H54 (cell line): ENCODE measurements at places on chromosomes 4 and X.

- no peak for DNase-seq
Measured at GRCh38 chr4:25638806-25639205, 16.8 kb upstream of the SLC34A2 start.

- DNase-seq = no peak
Measured at GRCh38 chrX:111020283-111020682, 75.7 kb upstream of the PAK3 start.

DNA sequence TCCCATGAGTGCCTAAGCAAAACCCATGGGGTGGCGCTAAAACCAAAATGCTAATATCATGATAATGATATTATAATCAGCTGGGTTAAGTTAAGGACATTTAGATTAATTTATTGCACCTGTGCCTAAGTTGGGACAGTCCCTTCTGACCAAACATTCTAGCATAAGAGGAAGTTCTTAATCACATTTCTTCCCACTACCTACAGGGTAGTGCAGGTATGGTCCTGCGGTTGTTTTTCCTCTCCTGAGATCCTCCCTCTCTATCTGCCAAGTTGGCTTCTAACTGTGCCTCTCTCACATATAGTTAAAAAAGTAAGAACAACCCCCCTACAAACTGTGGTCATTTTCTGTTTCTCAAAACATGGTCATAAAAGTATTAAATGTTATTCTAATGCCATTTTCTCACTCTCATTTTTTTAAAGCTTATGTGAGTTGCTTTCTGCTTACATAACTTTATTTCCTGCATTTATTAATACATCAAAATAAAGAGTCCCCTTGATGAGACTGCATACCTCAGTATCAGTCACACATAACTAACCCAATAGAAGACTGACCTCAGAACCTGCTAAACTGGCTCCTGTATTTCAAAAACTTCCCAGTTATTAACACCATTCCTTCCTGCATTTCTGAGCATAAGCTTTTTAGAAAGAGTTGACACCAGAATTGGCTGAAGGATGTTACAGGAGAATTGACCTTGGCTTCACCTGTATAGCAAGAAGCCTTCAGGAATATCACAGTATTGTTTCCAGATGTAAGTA, 1332.5 kb downstream of the FSTL5 start:
- DNase-seq = no peak

DNA sequence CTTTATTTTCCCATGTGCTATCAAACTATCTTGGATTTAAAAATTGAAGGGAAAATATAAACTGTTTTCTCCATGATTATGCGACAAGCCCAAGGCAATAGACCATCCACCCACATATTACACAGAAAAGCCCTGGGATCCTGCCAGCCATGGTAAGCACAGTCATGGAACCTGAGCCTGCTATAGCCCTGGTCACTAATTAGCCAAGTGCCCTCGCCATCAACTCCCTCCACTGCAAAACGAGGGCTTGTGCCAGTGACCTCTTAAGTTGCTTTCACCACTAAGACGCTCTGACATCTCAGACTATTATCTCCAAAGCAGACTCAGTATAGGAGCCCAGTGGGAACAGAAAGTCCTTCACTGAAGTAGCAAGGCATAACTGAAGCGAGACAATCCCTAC, 69.2 kb downstream of the NLGN4X start:
- DNase-seq = no peak

DNA sequence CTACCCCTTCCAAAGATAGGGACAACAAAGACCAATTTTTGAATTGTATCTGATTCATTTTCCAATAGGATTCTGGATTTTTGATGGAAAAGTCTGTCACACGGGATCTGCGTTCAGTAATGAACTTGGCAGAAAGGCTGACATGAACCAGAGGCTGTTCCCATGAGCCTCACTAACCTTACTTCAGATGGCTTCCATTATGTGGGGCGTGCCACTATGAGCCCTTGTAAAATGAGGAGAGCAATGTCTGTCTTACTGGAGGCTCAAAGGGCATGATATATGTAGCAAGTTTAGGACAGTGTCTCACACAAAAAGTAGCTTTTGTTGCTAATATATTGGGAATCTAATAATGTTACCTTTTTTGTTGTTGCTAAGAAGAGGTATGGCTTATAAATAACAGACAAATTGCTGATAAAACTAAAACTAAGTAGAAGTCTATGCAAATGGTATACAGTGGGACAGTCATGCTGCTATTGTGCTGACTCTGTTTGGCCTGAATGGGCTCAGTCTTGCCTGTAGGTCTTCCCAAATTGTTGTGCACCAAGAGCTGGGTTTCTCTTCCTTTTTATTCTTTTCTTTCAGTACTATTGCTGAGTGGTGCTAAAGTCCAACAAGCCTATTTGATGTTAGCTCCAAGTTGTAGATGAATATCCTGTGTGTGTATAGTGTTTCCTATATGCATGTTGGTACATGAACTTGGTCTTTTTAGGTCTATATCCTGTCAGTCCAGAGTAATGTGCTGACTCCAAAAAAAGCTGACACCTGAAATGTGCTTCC, 132.1 kb downstream of the SPRY1 start:
- DNase-seq = no peak
